ENCODE measurements at places on chromosomes 3 and 15.

DNA sequence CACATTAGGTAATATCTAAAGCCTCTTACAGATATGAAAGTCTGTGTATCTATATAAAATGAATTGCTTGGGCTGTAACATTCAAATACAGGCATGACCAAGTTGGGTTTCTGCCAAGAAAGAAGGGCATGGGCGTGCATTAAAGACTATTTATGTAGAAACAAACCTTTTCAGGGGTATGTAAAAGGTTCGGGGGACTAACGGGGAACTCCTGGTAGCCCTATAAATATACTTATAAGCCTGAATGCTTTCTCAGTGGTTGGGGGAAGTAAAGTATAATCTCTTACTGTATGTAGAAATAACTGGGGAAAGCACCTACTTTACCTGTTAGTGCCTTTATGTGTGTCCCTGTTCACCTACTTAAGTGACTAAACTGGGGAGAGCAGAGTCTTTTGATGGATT is 154.5 kb upstream of the TBL1XR1 start:
- no peak for DNase-seq

DNA sequence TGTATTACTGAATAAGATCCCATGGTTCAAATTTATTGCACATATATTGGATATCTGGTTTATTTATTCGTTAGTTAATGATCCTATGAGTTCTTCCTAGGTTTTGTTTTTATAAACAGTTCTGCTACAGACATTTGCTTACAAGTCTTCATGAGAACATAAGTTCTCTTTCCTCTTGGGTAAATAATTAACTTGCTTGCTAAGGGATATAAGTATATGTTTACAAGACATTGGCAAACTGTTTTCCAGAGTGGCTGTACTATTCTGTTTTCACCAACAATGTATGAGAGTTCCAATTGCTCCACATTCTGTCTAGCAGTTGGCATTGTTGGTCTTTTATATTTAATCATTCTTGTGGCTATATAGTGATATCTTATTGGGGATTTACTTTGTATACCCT is 341.8 kb upstream of the GBE1 start:
- no peak for DNase-seq

GRCh38 chr15:94844538-94845389 is 613.4 kb downstream of the MCTP2 start:
- no peak for DNase-seq

DNA sequence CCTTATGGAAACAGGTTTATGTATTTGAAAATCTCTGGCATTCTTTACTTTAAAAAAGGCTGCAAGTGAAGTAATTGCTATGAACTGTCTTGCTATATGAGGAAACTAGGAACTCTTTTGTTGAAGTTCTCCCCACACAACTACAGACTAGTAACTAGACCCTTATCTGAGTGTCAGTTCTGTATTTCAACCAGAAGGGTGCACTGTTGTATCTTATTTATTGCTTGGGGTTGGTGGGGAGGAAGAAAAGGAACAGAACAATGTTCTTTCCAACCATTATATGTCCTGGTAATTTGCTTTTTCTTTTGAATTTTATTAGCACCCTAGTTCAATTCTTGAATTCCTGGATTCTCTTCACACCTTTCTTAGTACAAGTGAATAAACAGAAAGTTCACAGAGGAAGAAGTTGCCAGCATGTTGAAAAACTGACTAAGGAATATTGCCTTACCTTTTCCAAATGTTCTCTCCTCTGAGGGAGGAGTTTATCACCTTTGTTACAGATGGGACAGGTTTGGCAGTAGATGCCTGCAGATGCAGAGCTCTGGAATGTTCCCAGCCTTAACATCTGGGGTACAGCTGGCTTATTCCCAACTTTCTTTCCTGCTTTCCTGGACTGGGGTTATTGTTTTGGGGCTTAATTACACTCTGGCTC is 162.4 kb upstream of the CFAP20DC start:
- peak; percentile 38 for DNase-seq

DNA sequence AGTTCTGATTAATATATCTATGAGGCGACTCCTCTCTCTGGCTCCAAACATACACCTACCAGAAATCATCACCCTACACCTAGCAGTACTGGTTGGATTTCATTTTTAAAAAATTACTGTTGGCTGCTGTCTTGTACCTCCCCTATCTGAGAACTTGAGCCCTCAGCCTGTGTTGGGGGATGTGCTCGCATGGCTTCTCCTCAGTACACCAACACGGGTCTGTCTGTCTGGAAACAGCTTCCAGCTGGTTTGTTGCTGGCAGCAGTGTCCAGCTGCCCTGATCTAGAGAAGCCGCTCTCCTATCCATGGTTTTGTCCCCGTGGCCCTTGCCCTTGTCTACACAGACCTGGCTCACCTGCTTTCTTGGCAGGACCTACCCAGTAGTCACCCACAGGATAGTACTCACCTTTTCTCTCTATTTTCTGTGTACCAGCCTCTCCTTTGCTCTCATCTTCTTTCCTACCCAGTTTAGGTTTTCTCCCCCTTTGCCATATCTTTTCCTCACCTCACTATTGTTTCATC is 43.2 kb upstream of the NEDD4 start:
- no peak for DNase-seq

DNA sequence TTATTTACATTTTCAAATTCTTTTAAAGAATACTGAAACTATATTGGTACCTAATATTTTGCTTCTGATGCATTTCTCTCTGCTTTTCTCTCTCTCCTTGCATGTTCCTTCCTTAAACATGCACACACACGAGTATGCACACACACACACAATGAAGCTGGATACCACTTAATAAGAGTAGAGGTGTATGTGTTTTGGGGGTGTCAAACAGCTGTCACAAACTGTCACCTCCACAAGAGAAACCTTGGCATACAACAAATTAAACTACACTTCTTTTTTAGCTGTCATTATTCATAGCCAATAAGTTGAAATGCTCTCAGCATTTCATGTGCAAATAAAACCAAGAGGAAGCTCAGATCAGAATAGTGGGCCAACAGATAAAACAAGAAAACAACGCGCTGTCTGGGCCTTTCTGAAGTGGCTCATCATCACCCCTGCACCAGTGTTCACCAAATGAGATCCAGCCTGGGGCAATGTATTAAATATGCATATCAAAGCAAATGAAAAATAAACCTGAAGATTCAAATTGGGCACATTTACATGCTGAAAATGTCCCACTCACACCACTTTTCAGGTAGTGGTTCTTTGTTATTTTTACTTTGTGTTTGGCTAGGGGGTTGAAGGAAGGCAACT is 9.7 kb downstream of the MEIS2 start:
- DNase-seq: no peak

All from NB4 (cell line).